AG09319 (cell line): ENCODE measurements at places on chromosomes 4 and X.

GRCh38 chr4:6076391-6076790 is 58.2 kb upstream of the C4orf50 start:
- no peak for DNase-seq

DNA sequence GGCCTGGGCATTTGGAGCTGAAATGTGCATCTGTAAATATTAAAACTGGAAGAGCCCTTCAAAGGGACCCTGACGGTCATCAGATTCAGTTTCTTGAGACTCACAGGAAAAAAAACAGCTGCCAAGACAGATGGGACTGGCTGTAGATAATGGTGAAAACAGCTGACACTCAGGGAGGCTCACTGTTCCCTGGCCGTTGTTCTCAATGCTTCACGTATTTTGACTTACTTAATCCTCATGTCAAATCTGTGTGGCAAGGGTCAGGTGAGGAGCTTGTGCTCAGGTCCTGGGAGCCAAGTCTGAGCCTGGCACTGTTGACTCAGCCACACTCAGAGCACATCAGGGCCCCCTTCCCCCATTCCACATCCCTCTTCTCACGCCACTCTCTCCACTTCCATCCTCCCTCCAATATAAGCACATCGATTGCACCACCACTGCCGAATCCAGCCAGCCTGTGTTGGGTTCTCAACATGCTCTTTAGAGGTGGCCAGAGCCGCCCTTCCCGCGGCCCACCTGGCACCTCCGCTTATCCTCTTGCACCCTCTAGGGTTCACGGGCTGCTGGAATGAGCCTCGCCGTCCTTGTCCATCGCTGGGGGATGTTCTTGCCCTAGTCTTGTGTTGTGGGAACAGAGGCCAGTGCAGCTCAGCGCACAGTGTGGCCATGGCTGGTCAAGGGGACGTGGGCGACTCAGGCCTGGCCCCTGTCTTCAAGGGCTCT is 40.1 kb downstream of the EVC start:
- DNase-seq: peak; percentile 34

DNA sequence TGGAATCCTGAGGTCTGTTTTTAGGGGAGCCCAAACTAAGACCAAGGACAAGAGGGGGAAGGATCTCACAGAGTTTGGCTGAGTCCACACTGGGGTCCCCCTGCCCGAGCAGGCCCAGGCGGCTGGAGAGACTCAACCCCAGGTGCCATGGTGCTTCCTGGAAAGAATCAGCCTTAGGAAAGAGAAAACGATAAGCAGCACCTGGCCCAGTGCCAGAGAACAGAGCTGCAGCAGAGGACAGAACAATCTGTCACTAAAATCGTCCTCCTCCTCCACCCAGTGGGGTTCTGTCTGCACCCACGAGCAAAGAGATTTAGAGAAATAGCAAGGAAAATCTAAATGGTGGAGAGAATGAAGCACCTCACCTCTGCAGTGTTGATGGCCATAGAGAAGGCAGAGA is 470.5 kb downstream of the BCOR start:
- no peak for DNase-seq

GRCh38 chrX:55033429-55033828 is 2.7 kb upstream of the ALAS2 start:
- no peak for DNase-seq

- no peak for DNase-seq
Observed at GRCh38 chrX:84187533-84188319, at the start of gene RPS6KA6. Gene RPS6KA6, minus strand, starts transcription at chrX:84188199. Its CDS starts 300 bp downstream, at chrX:84187899.
